Right atrium auricular region (tissue), 2 donors: ENCODE measurements at places on chromosomes 16 and 17. TPM values are rescaled to one million over a fixed set of nuclear protein-coding genes. Genes with fewer than 3 reads are reported as not detected.

DNA sequence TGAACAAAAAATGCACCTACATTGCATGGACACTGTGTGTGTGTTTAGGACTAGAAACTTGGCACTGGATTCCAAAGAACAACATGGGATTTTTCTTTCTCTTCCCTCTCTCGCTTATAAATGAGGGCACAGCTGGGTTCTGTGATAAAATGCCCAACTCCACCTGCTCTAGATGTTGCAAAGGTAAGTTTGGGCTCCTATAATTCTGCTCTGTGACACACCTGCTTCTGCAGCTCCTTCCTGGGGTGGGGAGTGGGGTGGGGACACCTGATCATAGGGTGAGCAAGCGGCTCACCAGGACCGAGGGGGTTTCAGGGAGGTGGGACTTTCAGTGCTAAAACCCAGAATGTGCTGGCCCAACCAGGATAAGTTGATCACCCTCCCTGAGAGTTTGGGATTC lies 104.3 kb downstream of the AXIN2 start:
- DNase-seq = no peak
- no peak overlapping the region for H3K4me3 ChIP-seq
- peak overlapping the region; percentile 13 for H3K27ac ChIP-seq
- no peaks in the 10 kb centered on the region for H3K36me3 ChIP-seq
- H3K4me1 ChIP-seq = peaks cover 21% of the 10 kb centered on the region

APOBR gene
- total RNA-seq = 0.78 TPM

GRCh38 chr17:61583242-61583641 lies 7.8 kb downstream of the NACA2 start:
- H3K4me1 ChIP-seq = no peaks in the 10 kb centered on the region
- H3K27me3 ChIP-seq = no peaks in the 10 kb centered on the region
- H3K27ac ChIP-seq = no peak overlapping the region
- no peak overlapping the region for H3K4me3 ChIP-seq
- H3K36me3 ChIP-seq = no peaks in the 10 kb centered on the region

DNA sequence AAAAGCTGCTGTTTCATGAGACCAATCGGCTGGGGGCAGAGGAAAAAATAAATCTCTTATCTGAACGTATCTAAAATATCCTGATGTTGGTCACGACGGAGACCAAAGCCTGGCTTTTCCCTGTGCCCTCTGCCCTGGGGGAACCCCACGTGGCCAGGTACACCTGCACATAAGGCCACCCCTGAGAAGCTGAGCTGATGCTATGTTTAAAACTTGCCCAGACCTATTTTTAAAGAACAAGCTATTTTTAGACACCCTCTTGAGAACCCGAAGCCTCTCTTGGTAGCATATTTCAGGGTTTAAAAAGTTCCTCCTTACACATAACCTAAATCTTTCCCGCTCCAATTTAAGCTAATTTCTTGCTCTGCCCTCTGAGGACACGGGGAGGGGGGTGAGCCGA lies 210.4 kb downstream of the GSG1L start:
- no peak overlapping the region for H3K4me3 ChIP-seq
- DNase-seq = no peak
- H3K36me3 ChIP-seq = no peaks in the 10 kb centered on the region
- no peaks in the 10 kb centered on the region for H3K27me3 ChIP-seq
- no peak overlapping the region for H3K27ac ChIP-seq

DNA sequence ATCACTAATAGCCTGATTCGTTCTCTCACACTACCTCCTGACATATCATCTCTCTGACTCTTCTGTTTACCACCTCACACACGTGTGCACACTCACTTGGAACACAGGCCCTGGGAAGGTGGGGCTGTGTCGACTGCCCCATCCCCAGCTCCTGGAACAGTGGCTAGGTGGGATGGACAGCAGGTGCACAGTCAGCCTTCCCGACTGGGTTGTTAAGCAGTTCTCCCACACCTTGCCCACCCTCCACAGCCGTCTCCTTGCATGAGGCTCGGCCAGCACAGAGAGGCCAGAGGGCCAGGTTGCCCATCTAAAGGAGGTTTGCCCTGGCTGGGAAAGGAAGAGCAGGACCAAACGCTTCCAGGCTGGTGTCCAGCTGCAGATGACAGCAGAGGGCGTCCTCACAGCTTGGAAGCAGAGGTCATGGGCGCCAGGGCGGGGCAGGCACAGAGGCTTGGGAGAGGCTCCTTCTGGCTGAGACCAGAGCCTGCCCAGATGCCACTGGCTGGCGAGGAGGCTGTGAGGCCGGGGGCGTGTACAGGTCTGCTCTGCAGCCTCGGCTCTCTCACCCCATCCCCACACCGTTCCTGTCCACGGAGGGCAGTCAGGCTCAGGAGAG lies 92.8 kb downstream of the AMFR start:
- H3K4me1 ChIP-seq = peaks cover 50% of the 10 kb centered on the region
- H3K27ac ChIP-seq = no peak overlapping the region
- no peak overlapping the region for H3K4me3 ChIP-seq
- no peak for DNase-seq
- H3K27me3 ChIP-seq = no peaks in the 10 kb centered on the region

ESRP2 gene
- total RNA-seq = 1.2 TPM

DNA sequence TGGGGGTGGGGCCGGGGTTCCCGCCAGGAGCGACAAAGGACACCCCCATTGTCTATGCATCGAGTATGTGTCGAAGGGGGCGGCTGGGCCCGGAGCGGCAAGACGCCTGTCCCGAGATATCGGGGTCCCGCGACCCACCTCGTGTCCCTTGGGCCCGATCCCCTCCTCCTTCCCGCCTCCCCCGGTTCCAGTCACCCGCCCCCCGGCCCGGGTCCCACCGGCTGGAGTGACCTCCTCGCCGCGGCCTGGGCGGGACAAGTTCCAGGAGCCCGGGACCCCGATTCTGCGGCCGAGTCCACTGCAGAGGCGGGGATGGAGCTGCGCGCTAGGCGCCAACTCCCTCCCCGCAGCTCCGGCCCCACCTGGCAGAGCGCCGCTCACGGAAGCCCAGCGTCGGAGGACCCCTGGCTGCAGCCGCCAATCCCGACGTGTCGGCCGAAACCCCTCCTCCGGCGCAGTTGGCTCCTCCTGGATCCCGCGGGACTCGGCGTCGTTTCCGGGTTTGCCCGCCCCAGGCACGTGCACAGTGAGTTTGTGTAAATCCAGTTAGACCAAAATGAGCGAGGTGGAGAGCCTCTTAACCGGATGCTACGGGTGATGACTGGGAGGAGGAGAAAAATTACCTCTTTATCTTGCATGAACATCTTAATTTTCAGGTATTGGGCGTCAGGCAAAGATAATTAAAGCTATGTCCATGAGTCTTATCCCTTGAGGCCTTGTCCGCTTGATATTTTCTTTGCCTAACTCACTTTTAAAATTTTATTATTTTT lies at the start of gene NMRAL1:
NMRAL1 (minus strand) TSS at position 434 of the 770 bp plus-strand sequence. CDS start 493 bp downstream, outside the sequence.
- H3K27ac ChIP-seq = peak within 1 kb of the TSS; percentile 74
- H3K27me3 ChIP-seq = no peaks in the 10 kb centered on the region
- H3K36me3 ChIP-seq = no peaks in the 10 kb centered on the region
- DNase-seq = peak; percentile 94
- no peaks in the 10 kb centered on the region for H3K4me1 ChIP-seq

DNA sequence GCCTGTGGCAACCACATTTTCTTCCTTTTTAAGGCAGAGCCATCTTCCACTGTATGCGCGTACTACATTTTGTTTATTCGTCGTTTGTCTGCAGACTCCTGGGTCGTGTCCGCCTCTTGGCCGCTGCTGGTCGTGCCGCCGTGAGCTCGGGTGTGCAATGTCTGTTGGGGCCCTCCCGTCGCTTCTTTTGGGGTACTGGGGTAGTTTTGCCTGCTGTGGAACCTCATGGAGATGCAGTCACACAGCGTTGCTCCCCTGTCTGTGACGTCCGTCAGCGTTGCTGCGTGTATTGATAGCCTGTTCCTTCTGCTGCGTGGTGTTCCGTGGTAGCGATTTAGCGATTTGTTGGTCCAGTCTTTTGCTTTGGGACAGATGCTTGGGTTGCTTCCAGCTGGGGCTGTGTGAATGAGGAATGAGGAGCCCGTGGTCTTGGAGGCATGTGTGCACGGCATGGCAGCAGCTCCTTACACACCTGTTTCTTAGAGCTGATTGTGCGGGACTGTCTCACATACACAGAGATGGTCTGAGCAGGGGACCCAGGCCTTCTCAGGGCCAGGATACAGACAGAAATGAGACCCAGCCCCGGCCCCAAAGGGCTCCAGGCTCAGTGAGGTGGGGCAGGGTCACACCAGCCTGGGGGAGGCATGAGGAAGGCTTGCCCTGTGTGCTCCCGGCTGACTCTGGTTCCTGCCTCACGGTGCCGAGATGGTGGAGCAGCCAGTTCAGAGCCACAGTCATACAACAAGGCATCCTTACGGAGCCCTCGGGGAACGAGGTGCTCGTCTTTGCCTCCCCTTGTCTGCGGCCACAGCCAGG lies 78.4 kb upstream of the GSE1 start:
- H3K27me3 ChIP-seq = no peaks in the 10 kb centered on the region
- no peak for DNase-seq
- no peaks in the 10 kb centered on the region for H3K36me3 ChIP-seq
- no peak overlapping the region for H3K4me3 ChIP-seq
- H3K27ac ChIP-seq = no peak overlapping the region
- H3K4me1 ChIP-seq = peaks cover 57% of the 10 kb centered on the region

- no peak overlapping the region for H3K27ac ChIP-seq
- DNase-seq = no peak
- H3K4me1 ChIP-seq = no peaks in the 10 kb centered on the region
- H3K27me3 ChIP-seq = no peaks in the 10 kb centered on the region
- H3K36me3 ChIP-seq = no peaks in the 10 kb centered on the region
Measured at GRCh38 chr17:81207610-81208581, 14.9 kb downstream of the CEP131 start.

DNA sequence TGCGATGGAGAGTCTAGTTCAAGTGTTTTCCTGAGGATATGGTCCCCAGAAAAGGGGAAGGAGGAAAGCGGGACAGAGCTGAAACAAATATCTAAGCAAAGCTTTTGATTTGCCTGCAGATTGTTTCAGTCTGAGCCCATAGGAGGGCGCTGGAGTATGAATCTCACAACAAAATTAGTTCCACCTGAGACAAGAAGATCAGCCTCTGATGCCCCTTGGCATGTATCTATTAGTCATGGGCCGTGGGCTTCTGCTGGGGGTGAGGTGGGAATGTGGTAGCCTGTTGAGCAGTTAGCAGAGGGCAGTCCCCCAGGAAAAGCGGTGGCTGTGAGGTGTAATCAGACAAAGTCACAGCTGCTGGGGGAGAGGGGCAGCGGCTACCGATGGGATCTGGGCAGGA lies 446.9 kb downstream of the CA10 start:
- no peaks in the 10 kb centered on the region for H3K4me1 ChIP-seq
- H3K4me3 ChIP-seq = no peak overlapping the region
- no peaks in the 10 kb centered on the region for H3K27me3 ChIP-seq
- H3K27ac ChIP-seq = no peak overlapping the region
- no peaks in the 10 kb centered on the region for H3K36me3 ChIP-seq

DNA sequence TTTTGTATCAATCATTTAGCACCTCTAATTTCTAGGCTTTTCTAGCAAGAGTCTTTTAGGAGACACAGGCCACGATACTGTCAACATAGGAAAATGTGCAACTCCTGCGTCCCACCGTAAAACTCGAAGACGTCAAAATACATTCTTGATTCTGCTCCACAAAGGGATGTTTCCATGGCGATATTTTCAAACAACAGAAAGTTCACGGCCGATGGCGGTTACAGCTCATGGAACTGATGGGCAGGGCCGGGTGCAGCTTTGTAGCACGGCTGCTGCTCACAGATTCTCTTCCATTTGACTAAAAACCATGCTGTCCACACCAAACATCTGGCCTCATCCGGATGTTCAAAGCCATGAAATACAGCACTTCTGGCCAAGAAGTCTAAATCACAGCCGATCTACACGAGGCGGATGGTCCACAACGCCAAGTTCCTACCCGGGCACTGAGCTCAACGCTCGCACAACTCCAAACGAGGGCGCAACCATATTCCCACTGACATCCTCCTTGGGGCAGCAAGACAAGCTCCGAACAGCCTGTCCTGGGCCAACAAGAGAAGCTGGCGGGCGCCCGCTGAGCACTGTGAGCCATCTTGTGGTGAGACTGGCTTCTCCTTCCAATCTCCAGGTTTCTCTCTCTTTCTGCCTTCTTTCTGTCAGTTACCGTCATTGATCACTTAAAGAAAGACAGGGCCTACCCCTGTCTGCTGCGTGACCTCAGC lies 79.8 kb downstream of the ZNF778 start:
- H3K27ac ChIP-seq = peak overlapping the region; percentile 87
- H3K4me1 ChIP-seq = peaks cover 84% of the 10 kb centered on the region
- no peaks in the 10 kb centered on the region for H3K27me3 ChIP-seq
- DNase-seq = no peak
- H3K4me3 ChIP-seq = no peak overlapping the region
- H3K36me3 ChIP-seq = no peaks in the 10 kb centered on the region

- H3K4me3 ChIP-seq = no peak overlapping the region
- H3K4me1 ChIP-seq = peaks cover 80% of the 10 kb centered on the region
- DNase-seq = no peak
- H3K27me3 ChIP-seq = no peaks in the 10 kb centered on the region
- H3K36me3 ChIP-seq = no peaks in the 10 kb centered on the region
- no peak overlapping the region for H3K27ac ChIP-seq
Measured at GRCh38 chr17:42010898-42011516, 6.2 kb downstream of the DNAJC7 start.

DNA sequence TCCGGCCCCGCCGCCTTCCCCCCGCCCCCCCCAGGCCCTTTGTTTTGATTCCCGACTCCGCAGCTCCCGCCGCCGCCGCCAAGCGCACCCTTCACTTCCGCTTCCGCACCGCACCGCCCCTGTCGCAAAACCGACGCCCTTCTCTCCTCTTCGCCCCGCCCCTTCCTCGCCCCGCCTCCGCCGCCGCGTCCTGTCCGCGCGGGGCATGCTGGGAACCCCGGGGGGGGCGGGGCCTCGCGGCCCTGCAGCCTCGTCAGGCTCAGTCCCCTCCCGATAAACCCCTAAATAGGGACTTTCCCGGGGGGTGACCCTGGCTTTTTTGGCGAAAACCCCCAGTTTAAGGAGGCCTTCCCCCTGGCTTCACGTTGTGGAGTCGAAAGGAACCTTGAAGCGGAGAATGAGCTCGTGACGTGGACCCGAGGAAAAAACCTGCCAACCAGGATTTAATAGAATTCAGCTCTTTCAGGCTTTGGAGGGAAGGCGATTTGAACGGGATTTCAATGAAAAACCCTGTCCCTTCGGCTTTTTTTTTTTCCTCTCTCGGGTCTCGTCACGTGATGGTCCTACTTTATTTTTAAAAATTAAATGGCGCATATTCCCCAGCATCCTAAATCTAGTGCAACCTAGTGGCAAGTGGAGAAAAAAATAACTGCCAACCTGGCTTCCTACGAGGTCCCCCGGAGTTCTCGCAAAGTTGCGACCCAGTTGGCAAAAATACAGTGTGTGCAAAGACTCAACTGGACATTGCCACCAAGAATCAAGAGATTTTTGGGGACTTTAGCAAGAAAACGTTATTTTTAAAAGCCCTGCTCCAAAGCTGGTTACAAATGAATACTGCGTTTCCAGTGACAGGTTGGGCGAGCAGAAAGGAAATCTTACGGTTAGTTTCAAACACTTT lies at the start of gene MARF1:
MARF1 (minus strand) TSS at position 107 of the 898 bp plus-strand sequence. CDS start 3,921 bp downstream, outside the sequence.
- no peaks in the 10 kb centered on the region for H3K27me3 ChIP-seq
- DNase-seq = peak; percentile 97
- H3K27ac ChIP-seq = peak within 1 kb of the TSS; percentile 99

HAS3 gene
- total RNA-seq = 0.11 TPM
